ENCODE measurements at places on chromosomes 5 and 9.
A peak's percentile ranks its signal among the peaks of the same experiment; 100 is the strongest.

- no peak overlapping the region for H3K4me3 ChIP-seq
- no peaks in the 10 kb centered on the region for H3K36me3 ChIP-seq
- peaks cover 20% of the 10 kb centered on the region for H3K4me1 ChIP-seq
- H3K27me3 ChIP-seq, result peaks cover 26% of the 10 kb centered on the region
These were observed 339.2 kb downstream of the ADAMTS6 start for GRCh38 chr5:65142511-65143011.

GRCh38 chr5:153130296-153130695 is 360.2 kb upstream of the GRIA1 start:
- DNase-seq, result no peak
- H3K36me3 ChIP-seq, result no peaks in the 10 kb centered on the region
- no peaks in the 10 kb centered on the region for H3K27me3 ChIP-seq

GRCh38 chr5:1914471-1914870 is 31.7 kb upstream of the IRX4 start:
- no peak overlapping the region for H3K4me3 ChIP-seq
- no peaks in the 10 kb centered on the region for H3K27me3 ChIP-seq
- no peak overlapping the region for H3K27ac ChIP-seq
- no peaks in the 10 kb centered on the region for H3K4me1 ChIP-seq
- no peaks in the 10 kb centered on the region for H3K36me3 ChIP-seq

GRCh38 chr9:35798658-35799374 is 7.4 kb downstream of the NPR2 start:
- no peak overlapping the region for H3K4me3 ChIP-seq
- DNase-seq, result no peak
- no peaks in the 10 kb centered on the region for H3K27me3 ChIP-seq
- no peak overlapping the region for H3K27ac ChIP-seq
- no peaks in the 10 kb centered on the region for H3K36me3 ChIP-seq

- no peak overlapping the region for H3K27ac ChIP-seq
- DNase-seq, result no peak
- H3K36me3 ChIP-seq, result no peaks in the 10 kb centered on the region
- H3K27me3 ChIP-seq, result no peaks in the 10 kb centered on the region
These were observed 277.5 kb downstream of the PLK2 start for GRCh38 chr5:58182287-58182841.

DNA sequence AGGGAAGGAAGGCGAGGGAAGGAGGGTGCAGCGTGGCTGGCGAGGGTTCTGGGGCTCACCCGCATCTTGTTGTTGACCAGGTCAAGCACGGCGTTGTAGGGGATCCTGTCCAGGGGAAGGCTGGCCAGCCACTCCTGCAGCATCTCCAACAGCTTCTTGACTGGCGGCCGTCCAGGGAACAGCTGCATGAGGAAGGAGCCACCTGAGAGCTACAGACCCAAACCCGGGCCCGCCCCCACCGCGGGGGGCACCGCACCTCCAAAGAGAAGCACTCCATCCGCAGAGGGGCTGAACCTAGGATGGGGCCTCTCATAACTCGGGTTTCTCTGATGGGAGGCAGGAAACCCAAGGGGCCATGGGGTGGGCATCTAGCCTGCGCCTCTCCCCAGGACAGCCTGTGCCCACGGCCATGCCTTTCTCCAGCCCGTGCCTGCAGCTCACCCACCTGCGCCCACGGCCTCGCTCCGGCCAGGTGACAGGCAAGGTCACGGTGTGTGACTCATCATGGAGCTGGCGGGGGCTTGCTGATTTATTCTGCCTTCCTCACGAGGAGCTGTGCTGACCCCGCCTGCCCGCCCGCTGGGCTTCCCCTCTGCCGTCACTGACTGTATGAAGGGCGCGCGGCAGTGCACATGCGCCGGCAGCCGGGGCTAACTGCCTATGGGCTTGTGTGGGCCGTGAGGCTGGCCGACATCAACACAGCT is 11.8 kb upstream of the LHX3 start:
- H3K4me1 ChIP-seq, result no peaks in the 10 kb centered on the region
- H3K27ac ChIP-seq, result no peak overlapping the region
- no peak overlapping the region for H3K4me3 ChIP-seq
- H3K27me3 ChIP-seq, result no peaks in the 10 kb centered on the region

- H3K27me3 ChIP-seq, result peaks cover 38% of the 10 kb centered on the region
- no peak overlapping the region for H3K27ac ChIP-seq
- H3K36me3 ChIP-seq, result no peaks in the 10 kb centered on the region
- H3K4me1 ChIP-seq, result no peaks in the 10 kb centered on the region
- no peak overlapping the region for H3K4me3 ChIP-seq
- DNase-seq, result no peak
These were observed 6.5 kb downstream of the ABO start for GRCh38 chr9:133268335-133269056.

- H3K27ac ChIP-seq, result no peak overlapping the region
- H3K27me3 ChIP-seq, result peaks cover 89% of the 10 kb centered on the region
- H3K36me3 ChIP-seq, result no peaks in the 10 kb centered on the region
- DNase-seq, result peak; percentile 83
These were observed 3.6 kb upstream of the PFN3 start for GRCh38 chr5:177403792-177404640.

DNA sequence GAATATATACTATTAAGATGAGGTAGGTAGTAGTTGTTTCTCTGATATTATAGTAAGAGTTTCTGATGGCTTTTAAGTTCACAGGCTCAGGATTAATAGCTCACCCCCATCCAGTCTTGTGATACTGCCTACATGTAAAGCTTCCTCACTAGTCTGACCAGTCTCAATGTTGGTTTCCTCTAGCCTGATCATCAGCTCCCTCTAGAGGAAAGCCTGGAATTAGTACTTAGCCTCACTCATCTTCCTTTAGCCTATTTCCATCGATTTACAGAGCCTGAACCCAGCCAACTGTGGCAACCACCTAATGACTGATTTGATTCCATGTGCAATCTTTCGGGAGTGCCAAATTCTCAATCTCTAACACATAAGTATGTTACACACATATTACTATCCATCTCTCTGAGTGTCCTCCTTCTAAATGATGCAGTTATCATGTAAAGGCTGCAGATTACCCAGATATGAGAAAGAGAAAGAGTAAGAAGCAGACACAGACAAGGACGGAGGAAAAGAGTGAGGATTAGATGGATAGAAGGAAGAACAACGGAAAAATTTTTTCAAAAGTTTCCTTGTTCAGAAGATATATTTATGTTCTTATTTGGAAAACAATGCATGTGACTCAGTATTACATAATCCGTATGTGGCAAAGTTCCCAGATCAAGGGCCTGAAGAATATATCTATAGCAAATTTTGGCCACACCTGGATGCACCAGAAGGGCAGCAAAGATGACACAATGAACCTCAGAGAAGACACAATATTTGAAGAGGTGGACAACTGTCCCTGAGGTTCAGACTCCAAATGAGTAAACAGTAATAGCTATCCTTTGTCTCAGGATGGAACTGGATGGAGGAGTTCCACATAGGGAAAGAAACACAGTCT is 333.7 kb downstream of the ELAVL2 start:
- no peaks in the 10 kb centered on the region for H3K27me3 ChIP-seq
- no peak overlapping the region for H3K27ac ChIP-seq
- no peaks in the 10 kb centered on the region for H3K4me1 ChIP-seq
- H3K36me3 ChIP-seq, result no peaks in the 10 kb centered on the region
- H3K4me3 ChIP-seq, result no peak overlapping the region

- H3K4me1 ChIP-seq, result peaks cover 23% of the 10 kb centered on the region
- H3K4me3 ChIP-seq, result no peak overlapping the region
- no peak overlapping the region for H3K27ac ChIP-seq
- no peaks in the 10 kb centered on the region for H3K36me3 ChIP-seq
These were observed 7.1 kb upstream of the MYOZ3 start for GRCh38 chr5:150653762-150654556.

DNA sequence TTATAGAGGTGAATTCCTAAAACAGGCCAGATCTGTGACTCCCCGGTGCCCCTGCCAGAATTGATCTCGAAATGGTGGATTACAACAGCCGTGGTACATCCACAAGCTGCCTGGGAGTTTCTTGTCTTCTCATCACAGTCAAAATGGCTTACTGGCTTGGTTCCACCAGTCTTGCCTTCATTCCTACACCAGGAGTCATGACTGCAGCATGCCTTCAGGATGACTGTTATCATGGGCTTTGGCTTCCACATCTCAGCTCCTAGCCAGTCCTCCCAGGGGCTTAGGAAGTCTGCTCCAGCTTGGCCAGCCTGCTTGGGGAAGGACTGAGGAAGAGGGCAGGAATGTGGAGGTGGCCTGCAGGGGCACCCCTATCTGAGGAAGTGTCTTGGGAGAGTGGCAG is 132.9 kb upstream of the NR3C1 start:
- no peaks in the 10 kb centered on the region for H3K27me3 ChIP-seq
- H3K4me3 ChIP-seq, result no peak overlapping the region
- H3K36me3 ChIP-seq, result no peaks in the 10 kb centered on the region
- no peaks in the 10 kb centered on the region for H3K4me1 ChIP-seq
- no peak overlapping the region for H3K27ac ChIP-seq

GRCh38 chr9:114913656-114914055 is 16.7 kb downstream of the TNFSF8 start:
- H3K36me3 ChIP-seq, result no peaks in the 10 kb centered on the region
- H3K27me3 ChIP-seq, result peaks cover 38% of the 10 kb centered on the region
- no peak overlapping the region for H3K27ac ChIP-seq
- no peak for DNase-seq
- no peaks in the 10 kb centered on the region for H3K4me1 ChIP-seq

DNA sequence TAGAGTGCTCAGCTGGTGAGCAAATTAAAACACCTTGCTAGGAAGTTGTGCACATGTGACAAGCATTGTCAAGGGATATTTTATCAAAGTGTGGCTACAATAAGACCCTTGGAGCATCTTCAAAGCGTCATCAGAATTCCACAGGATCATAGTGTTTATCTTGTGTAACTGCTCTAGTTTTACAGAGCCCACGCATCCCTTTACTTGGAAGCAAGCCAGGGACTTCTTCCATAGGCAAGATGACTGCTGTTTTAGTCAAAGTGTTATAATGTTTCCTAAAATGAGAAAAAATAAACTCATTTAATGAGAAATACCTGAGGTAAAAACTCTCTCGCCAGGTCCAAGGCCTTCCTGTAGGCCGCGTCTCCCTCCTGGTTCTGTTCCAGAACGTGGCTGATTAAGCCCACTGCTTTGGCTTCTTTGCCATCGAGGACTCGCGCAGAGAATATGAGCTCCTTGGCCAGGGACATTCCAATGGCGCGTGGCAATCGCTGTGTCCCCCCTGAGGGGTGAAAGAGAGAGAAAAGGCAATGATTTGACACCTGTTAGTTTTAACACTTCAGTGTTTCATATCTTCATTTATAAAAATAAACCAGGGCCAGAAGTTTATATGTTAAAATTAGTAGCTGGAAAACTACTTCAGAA is 141.1 kb downstream of the AUH start:
- no peaks in the 10 kb centered on the region for H3K27me3 ChIP-seq
- no peaks in the 10 kb centered on the region for H3K36me3 ChIP-seq
- no peak overlapping the region for H3K4me3 ChIP-seq
- DNase-seq, result no peak
- H3K4me1 ChIP-seq, result no peaks in the 10 kb centered on the region

DNA sequence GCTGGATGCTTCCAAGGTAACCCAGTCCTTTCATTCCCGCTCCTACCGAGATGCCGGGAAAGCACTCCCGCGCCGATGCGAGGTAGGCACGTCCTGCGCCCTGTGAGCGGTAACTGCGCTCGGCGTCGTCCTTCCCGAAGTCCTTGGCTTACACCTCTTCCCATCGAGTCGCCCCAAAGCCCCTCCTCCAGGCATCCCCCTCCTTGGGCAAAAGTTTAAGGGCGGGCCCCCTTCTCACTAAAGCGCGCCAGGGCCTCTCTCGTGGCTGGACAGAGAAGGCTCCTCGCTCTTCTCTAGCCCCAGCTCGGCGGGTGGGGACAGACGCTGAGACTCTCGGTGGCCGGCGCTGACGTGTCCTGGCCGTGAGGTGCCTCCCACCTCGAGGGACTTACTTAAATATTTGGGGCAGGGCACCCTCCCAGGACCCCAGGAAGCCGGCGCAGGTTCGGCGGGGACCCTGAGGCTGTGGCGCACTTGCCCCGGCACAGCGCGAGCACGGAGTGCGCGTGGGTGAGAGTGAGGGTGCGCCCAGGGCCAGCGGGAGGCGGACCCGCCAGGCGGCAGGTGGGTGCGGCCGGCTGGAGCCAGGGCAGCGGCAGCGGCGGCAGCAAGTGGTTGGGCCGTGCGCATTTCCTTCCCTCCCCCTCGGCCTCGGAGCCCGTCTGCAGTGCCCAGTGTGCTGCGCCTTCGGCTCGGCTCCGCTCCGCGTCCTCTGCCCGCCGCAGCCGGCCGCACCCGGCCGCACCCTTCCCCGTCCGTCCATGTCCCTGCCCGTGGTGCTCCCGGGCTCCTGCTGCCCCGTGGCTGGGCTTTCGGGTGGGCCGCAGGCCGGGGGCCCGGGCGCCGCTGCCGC is at the start of gene ENTREP1:
TSS of gene ENTREP1 (plus strand) at position 667 of the 853 bp plus-strand sequence. CDS start at position 762, 95 bp downstream.
- DNase-seq, result peak; percentile 70
- peaks cover 4% of the 10 kb centered on the region for H3K4me1 ChIP-seq
- H3K27ac ChIP-seq, result no peak within 1 kb of the TSS
- peaks cover 55% of the 10 kb centered on the region for H3K27me3 ChIP-seq
- peak within 1 kb of the TSS; percentile 77 for H3K4me3 ChIP-seq

DNA sequence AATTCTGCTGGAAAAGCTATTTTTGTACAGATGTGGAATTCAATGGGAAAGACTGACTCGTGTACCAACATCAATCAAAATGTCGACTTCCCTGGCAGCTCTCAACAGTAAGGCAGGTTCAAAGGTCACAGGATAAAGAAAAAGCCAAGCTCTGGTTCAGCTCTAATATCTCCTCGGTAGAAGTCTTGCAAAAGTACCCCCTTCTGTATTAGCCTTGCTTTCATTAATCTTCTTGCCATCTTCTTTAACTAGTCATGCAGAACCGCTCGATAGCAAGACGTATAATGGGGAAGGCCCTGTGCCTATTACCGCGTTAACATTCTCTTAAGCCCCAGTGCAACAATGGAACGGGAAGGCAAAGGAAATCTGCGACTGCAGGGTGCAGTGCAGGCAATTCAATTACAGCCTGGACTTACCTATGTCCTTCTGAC is 201.2 kb downstream of the GAPVD1 start:
- peaks cover 58% of the 10 kb centered on the region for H3K4me1 ChIP-seq
- H3K36me3 ChIP-seq, result peaks cover 6% of the 10 kb centered on the region
- DNase-seq, result peak; percentile 91
- no peaks in the 10 kb centered on the region for H3K27me3 ChIP-seq

DNA sequence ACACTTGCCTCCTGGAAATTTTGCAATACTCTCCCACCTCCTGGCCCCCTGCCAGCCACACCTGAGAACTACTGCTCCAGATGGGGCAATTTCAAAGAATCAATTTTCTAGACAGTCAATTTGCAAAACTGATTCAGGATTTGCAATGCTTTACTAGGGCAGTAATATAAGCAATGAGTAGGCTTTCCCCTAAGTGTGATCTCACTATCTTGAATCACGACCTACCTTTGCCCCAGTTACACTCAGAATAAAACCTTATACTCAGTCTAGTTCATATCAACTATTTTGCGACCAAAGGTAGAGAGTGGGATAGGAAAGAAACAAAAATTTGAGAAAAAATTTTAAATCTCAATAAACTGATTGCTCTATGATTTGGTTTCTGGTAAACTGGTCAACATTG is 54.4 kb downstream of the DROSHA start:
- H3K27me3 ChIP-seq, result no peaks in the 10 kb centered on the region
- H3K4me1 ChIP-seq, result no peaks in the 10 kb centered on the region
- peaks cover 9% of the 10 kb centered on the region for H3K36me3 ChIP-seq
- no peak overlapping the region for H3K4me3 ChIP-seq
- DNase-seq, result no peak

- no peaks in the 10 kb centered on the region for H3K4me1 ChIP-seq
- no peak overlapping the region for H3K27ac ChIP-seq
- no peaks in the 10 kb centered on the region for H3K27me3 ChIP-seq
- no peaks in the 10 kb centered on the region for H3K36me3 ChIP-seq
These were observed 50.0 kb downstream of the DAPK1 start for GRCh38 chr9:87547671-87548081.

GRCh38 chr9:106867286-106867685 is 4.3 kb downstream of the ZNF462 start:
- H3K4me1 ChIP-seq, result peaks cover 79% of the 10 kb centered on the region
- H3K4me3 ChIP-seq, result peak overlapping the region; percentile 90
- H3K27me3 ChIP-seq, result no peaks in the 10 kb centered on the region
- peaks cover 10% of the 10 kb centered on the region for H3K36me3 ChIP-seq
